ENCODE measurements at places on chromosomes 6 and 20. TPM values are rescaled to one million over a fixed set of nuclear protein-coding genes. Genes with fewer than 3 reads are reported as not detected.

GRCh38 chr6:52508261-52508739 is 68.6 kb downstream of the TRAM2 start:
- DNase-seq = no peak

Gene CPNE5
- total RNA-seq = 1.00 TPM

DNA sequence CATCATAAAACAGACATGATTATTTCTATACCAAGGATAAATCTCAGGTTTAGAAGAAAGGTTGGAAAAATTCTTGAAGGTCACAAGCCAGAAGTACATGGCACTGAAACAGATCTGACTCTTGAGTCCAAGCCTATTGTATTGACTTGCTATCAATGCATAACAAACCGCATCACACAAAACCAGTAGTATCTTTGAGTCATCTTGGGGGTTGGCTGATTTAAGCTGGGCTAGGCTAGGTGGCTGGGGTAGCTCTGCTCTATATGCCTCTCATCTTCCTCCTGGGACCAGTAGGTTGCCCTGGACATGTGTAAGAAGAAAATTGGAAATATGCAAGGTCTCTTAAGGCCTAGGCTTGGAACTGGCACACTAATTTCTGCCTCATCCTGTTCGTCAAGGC is 37.0 kb upstream of the RAB23 start:
- DNase-seq = no peak

- DNase-seq = no peak
Measured at GRCh38 chr20:1784586-1784985, 110.6 kb upstream of the SIRPA start.

DNA sequence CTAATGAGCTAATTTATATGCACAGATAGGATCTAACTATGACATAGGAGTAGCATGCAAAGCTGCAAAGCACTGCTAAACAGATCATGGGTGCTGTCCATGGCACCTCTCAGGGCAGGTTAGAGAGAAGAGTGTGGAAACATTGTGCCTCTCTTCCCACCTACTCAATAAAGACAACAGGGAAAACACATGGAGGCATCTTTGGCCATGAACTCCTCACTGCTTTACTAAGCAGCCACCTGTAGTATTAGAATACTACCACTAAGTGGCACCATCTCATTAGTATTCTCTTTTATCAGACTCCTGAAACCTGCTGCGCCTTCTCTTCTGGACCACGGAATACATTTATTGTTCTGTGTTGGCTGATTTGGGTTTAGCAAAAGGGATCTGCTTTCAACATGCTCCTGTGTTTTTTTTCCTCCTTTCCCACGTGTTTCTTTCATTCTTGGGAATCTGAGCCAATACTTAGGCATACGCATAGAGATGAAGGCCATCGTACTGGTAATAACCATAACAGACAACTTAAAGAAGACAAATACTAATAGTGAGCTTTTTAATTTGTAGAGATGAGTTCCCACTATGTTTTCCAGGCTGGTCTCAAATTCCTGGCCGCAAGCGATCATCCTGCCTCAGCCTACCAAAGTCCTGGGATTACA is 9.4 kb upstream of the HDDC2 start:
- peak; percentile 29 for DNase-seq

DNA sequence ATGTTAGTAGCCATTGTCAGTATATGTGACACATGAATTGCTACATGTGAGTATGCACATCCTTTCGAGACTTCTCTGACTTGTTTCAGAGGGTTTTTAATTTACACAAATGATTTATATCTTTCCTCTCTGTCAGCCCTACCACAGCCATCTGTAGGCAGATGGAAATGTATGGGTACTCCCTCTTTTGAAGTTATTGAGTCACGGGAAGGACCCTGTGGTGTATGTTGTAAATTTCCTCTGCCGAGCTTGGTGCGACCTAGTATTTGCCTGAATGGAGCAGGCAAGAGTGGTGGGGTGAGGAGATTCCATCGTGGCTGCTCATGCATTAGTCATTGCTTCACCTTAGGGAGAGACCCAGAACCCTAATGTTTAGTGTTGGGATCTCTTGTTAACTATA is 171.9 kb downstream of the JARID2 start:
- no peak for DNase-seq

- peak; percentile 71 for DNase-seq
Measured at GRCh38 chr6:158213925-158214674, 46.0 kb downstream of the GTF2H5 start.

- DNase-seq = no peak
Measured at GRCh38 chr6:115865914-115866313, 194.8 kb downstream of the FRK start.

DNA sequence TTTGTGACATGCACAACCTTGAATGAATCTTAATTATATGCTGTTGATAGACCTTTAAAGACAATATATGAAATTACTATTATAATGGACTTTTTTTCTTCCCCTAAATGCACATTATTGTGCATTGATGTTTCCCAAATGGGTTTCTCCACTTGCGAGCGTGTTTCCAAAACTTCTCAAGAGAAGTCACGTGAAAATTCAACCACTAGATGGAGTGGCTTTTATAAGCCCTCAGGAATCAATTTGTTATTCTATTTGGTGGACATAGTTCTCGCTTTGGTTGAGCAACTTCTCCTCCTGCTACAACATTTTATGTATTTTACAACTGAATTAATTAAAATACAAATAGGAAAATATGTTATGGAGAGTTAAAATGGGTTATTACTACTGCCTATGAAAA is 9.0 kb downstream of the CNR1 start:
- no peak for DNase-seq

GRCh38 chr20:10513061-10513460 is 78.0 kb downstream of the SLX4IP start:
- DNase-seq = no peak

Gene CYB5R4
- total RNA-seq = 27.3 TPM

Gene FAM184A
- total RNA-seq = 8.3 TPM

Gene ZC3H12D
- 10.7 TPM for total RNA-seq

DNA sequence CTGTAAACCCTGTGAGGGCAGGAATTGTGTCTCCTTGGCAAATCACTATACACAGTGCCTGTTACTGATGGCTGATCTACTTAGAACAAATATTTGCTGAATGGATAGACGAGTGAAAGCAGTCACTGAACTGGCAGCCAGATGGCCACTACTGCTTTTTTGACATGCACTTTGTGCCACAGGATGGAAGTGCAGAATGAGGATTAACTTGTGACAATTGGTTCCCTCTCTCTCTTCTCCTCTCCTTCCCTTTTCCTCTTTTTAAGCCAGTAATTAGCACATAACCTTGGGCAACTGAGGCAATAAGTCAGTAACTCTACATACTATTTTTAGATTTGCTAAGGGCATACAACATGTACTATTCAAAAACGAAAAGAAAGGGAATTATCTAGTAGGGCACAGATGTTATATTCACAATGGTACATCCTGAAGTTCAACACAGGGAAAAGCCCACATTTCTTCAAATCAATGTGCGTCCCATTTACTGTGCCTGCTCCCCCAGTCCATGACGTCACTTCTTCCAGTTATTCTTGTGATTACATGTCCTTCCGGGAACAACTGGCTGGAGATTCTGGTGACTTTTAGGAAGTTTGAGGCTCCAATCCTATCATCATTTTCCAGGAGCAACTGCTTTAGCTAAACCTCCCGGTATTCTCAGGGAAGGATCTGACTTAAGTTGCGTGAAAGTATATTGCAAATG is 17.0 kb upstream of the RPS6KA2 start:
- DNase-seq = no peak

Gene HS3ST5
- not detected for total RNA-seq

DNA sequence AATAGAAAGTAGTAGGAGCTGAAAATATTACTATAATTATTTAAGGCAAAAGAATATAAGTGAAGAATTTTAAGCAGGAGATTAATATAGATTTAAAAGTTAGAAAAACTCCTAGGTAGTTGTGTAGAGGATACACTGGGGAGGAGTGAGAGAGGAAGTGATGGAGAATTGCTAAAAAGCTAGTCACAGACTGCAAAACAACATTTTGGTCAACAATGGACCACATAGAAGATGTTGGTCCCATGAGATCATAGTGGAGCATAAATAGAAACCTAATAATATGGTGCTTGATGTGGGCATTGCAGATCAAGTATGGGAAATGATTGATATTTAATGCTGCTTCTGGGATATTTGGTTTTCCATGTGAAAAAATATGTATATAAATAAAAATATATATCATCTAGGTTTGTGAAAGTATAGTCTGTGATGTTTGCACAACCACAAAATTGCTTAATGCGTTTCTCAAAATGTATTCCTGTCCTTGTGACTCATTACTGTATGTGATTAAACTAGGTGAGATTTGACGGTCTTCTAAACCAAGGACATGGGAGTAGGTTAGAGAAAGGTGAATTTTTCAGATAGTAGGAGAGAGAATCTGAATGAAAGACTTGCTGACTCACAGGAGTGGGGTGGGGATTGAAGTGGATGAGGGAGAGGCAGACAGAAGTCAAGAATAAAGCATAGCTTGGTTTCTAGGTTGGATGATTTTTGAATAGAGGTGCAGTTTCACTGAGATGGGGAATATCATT is 174.0 kb downstream of the BCKDHB start:
- no peak for DNase-seq

Gene MYB
- total RNA-seq = 12.6 TPM

- DNase-seq = peak; percentile 14
Measured at GRCh38 chr20:38658879-38659596, 57.4 kb downstream of the ARHGAP40 start.

Gene TNNC2
- not detected for total RNA-seq

GRCh38 chr6:24631671-24632070 is 14.3 kb downstream of the KIAA0319 start:
- no peak for DNase-seq

Gene SALL4
- 0.17 TPM for total RNA-seq

Gene PSORS1C2
- total RNA-seq = not detected

Gene PAX1
- not detected for total RNA-seq

DNA sequence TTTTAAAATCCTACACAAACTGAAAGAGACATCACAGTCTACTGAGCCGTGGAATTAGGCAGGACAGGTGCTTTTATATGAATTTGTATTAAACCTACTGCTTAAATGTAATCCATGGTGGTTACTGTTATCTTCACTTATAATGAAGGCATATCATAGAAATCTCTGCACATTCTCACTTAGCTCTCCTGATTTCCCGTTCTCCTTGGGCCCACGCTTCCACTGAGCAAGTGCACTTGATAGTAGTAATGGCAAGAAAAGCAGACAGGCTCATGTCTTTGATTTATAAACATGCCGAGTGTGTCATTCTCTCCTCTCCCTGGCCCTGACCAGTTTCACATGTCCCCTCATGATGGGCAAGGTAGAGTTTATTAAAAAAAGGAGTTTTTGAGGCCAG is 186.3 kb downstream of the HIVEP2 start:
- no peak for DNase-seq

GRCh38 chr6:44918671-44919296 is 409.3 kb upstream of the RUNX2 start:
- no peak for DNase-seq

DNA sequence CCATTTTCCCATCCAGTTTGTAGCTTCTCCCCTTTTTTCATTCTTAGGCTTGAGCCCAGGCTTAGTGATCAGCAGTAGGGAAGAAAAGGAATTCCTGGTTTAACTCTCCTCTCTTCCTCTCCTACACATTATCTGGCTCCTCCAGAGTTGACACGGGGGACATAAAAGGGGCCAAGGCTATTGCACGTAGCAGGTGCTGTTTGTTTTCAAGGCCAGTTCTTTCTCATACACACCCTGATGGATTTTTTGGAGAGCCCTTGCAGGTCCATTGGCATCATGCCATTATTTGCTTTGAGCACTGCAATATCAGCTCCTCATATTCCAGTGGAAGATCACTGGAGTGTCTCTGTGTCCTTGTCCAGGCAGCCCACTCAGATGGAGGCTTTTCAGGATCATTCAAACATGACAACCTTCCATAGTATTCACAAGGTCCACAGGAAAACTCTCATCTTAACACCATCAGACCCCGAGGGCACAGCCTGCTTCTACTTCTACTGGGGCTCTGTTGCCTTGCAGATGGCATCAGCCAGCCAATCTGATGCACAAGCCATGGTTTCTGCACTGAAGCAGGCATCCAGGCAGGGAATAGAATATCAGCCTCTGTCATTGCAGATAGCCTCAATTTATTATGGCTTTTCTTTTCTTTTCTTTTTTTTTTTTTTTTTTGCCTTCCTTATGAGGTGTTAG is 18.8 kb downstream of the PLCB4 start:
- DNase-seq = no peak

Gene SLC22A2
- not detected for total RNA-seq

GRCh38 chr6:16472349-16473069 is 234.1 kb downstream of the GMPR start:
- no peak for DNase-seq

- no peak for DNase-seq
Measured at GRCh38 chr6:14838133-14838583, 407.7 kb upstream of the JARID2 start.

DNA sequence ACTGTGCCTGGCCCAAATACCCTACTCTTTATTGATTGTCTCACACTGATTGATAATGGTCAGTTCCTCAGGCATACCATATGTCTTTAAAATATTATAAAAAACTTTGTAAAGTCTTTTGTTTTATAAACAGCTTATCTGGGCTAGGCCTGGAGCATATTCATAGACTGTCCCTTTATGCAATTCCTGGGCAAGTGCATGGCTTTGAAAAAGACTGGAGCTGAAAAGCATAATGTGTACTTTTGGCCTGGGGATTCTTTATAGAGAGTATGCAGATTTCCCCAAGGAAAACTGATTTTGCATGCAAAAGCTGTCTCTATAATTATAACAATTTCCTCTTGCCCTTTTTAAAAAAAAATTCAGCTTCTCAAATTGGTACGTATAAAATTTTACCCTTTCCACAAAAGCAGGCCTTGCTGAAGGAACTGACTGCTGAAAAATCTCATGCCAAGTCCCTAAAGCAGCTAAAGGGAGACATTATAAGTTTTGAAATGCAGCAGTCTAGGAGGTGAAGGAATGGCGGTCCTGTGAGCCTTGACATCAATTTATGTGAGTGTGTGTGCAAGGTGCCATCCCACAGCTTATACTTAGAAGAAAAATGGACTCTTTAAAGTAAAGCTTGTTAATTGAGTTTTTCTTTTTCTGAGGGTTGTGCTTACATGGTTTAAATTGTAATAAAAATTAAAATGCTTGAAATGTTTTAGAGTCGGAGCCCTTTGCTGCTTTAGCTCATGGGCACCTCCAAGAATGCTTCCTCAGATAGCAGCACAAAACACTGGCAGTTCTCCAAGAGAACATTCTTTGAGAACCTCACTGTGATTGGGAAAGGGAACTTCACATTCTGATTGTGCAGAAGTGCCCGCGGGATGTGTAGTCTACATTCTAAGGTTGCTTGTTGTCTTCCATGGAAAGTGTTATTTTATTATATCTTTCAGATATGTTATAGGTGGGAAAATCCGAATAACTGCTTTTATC is 43.9 kb downstream of the PLCB4 start:
- DNase-seq = no peak

GRCh38 chr6:154773610-154774089 is 40.4 kb downstream of the SCAF8 start:
- no peak for DNase-seq

DNA sequence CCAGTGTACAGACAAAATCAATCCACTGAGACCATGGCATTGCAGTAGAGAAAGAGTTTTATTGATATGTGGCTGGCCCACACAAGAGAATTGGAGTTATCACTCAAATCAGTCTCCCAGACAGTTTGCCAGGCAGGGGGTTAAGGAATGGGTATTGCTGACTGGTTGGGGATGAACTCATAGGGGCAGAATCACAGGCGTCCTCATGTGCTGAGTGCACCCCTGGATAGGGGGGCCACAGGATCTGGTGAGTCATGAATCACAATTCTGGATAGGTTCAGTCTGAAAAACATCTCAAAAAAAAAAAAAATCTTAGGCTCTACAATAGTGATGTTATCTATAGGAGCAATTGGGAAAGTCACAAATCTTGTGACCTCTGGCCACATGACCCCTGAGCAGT is 29.5 kb upstream of the ILRUN start:
- no peak for DNase-seq

GRCh38 chr20:2780948-2781347 is 19.5 kb downstream of the CPXM1 start:
- no peak for DNase-seq

Gene MCHR2
- not detected for total RNA-seq

Gene TFAP2A
- not detected for total RNA-seq
